Breast epithelium (tissue), 4 donors: ENCODE measurements at places on chromosomes 16 and 17. TPM values are rescaled to one million over a fixed set of nuclear protein-coding genes. Genes with fewer than 3 reads are reported as not detected.

AFMID gene
- 12.3 TPM for total RNA-seq

OTOP3 gene
- total RNA-seq = not detected

ACACA gene
- total RNA-seq = 32.8 TPM

DNA sequence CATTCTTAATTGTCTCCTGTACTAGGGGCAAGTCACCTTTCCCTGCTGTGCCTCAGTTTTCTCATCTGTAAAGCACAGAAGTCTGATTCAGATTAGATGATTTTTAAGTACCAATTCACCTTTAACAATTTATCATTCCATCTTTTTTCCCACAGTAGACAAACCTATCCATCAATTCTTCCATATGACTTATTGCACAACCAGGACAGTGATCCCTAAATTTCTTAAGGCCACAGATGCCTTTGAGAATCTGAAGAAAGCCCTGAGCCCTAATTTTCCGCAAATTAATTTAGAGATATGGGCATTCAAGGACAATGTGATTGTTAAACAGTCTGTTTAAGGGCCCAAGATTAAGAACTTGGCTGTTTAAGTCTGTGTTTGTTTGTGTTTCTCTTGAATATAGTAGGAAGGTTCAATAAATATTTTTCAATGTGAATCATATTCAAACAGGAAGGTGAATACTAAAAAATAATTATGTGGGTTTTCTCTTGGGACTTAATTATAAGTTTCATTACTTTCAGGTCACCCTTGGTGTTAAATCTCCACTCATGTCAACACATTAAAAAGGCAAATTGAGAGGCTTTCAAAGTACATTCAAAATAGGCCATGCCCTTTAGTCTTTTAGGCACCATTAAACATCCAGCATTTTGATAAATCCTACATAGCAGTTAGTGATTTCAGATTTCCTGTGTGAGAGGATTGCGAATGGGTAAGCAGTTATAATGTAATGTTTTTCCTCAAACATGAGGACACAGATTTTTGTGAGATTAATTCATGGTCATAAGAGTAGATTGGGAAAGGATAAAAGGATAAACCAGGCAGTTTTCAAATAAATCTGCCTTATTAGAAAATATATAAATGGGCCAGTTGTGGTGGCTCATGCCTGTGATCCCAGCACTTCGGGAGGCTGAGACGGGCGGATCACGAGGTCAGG is 34.9 kb upstream of the MMD start:
- H3K36me3 ChIP-seq = no peaks in the 10 kb centered on the region
- no peaks in the 10 kb centered on the region for H3K4me1 ChIP-seq
- no peak overlapping the region for H3K27ac ChIP-seq
- no peak overlapping the region for H3K4me3 ChIP-seq
- H3K27me3 ChIP-seq = no peaks in the 10 kb centered on the region

GRCh38 chr16:28191364-28191960 is 20.3 kb downstream of the XPO6 start:
- H3K36me3 ChIP-seq = no peaks in the 10 kb centered on the region
- H3K4me3 ChIP-seq = no peak overlapping the region
- no peak overlapping the region for H3K27ac ChIP-seq
- H3K27me3 ChIP-seq = no peaks in the 10 kb centered on the region
- no peak for DNase-seq

GRCh38 chr17:48871551-48872351 is 20.8 kb upstream of the ATP5MC1 start:
- H3K27ac ChIP-seq = peak overlapping the region; percentile 77
- DNase-seq = no peak
- no peaks in the 10 kb centered on the region for H3K4me1 ChIP-seq
- no peaks in the 10 kb centered on the region for H3K36me3 ChIP-seq
- H3K4me3 ChIP-seq = no peak overlapping the region
- H3K27me3 ChIP-seq = no peaks in the 10 kb centered on the region

DNA sequence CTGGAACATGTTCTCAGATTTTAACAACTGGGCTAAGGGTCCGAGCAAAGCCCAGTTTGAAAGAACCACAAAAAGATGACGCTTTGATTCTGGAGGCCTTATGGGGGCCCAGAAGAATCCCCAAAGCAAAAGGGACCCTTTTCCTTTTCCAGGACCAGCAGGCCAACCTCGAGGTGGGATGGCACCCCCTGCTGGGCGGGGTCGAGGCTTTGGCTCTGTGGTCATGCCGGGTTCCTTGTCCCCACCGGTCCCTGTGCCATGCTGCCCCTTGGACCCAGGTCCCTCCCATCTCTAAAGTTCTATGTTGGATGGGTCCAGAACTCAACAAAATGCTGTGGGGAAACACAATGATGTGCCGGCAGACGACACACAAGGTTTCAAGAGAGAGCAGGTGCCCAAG is 30.9 kb downstream of the TMEM204 start:
- H3K4me1 ChIP-seq = no peaks in the 10 kb centered on the region
- no peak for DNase-seq
- no peak overlapping the region for H3K27ac ChIP-seq
- H3K27me3 ChIP-seq = no peaks in the 10 kb centered on the region
- no peak overlapping the region for H3K4me3 ChIP-seq

DNA sequence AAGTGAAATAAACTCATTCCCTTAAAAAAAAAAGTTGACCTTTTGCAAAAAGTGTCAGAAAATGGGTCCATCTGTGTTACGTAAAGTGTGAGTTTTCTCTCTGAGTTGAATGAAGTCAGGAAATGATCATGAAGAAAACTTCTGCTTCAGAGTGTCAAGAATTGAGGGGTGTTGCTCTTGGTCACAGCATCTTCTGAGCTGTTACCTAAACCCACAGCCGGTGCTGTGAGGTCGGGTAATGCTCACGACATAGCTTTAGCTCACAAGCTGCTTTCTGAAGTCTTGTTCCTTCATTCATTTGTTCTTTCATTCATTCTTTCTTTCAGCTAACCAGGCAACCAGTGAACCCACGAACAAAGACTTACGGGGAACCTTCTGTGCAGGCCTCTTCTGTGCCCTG is 372.1 kb downstream of the CPPED1 start:
- H3K27ac ChIP-seq = no peak overlapping the region
- H3K27me3 ChIP-seq = no peaks in the 10 kb centered on the region
- H3K4me3 ChIP-seq = no peak overlapping the region
- no peaks in the 10 kb centered on the region for H3K4me1 ChIP-seq
- no peak for DNase-seq
